ENCODE measurements at places on chromosomes 7 and 10.

- DNase-seq = no peak
Measured at GRCh38 chr7:2999078-2999500, 44.6 kb downstream of the CARD11 start.

- DNase-seq = no peak
Measured at GRCh38 chr10:23406409-23406808, 32.5 kb upstream of the OTUD1 start.

GRCh38 chr10:60704471-60704870, 73.8 kb upstream of the CDK1 start:
- no peak for DNase-seq

- no peak for DNase-seq
Measured at GRCh38 chr10:91367127-91367531, 43.0 kb upstream of the HECTD2 start.

- DNase-seq = no peak
Measured at GRCh38 chr7:95686109-95686508, 86.2 kb upstream of the DYNC1I1 start.

GRCh38 chr7:128889121-128889520, 21.4 kb downstream of the KCP start:
- DNase-seq = no peak

- no peak for DNase-seq
Measured at GRCh38 chr7:30164567-30164966, 29.8 kb downstream of the MTURN start.

DNA sequence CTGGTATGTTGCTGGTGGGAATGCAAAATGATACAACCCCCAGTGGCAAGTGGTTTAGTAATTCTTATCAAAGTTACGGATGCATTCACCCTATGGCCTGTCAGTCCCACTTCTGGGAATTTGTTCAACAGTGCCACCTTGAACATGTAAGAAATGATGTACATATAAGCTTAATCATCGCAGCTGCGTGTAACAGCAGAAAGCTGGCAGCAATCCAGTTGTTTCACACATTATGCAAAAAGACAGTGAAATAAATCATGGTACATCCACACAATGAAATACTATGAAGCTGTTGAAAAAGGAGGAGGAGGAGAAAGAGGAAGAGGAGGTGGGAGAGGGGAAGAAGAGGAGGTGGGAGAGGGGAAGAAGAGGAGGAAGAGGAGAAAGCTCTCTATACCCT, 76.2 kb upstream of the MYL10 start:
- DNase-seq = no peak

DNA sequence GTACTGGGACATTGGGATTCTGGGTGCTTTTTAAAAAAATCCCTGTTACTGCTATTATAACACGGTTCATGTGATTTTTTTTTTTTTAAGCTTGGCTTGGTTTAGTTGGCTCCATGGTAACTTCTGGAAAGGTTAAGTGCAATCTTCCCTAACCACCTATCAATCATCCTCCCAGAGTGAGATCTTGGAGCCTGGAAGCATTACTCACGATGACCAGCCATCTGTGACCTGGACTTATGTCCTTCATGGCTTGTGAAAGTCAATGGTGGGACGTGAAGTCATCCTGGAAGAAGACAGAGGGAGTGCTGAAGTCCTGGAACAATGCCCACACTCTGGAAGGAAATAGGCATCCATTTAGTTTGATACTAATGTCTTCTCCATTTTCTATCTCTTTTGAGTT, 135.5 kb upstream of the FRMD4A start:
- no peak for DNase-seq

DNA sequence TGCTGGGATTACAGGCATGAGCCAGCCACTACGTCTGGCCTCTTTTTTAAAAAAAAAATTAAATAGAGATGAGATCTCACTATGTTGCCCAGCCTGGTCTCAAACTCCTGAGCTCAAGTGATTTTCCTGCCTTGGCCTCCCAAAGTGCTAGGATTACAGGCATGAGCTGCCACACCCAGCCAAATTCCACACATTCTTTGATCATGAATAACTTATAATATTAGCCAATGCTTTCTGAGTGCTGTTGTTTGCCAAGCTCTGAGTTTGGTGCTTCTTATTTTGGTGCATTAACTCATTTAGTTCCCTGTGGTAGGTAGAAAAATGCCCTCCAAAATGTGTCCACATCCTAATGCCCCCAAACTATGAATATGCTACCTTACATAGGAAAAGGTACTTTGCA, 47.2 kb upstream of the MKI67 start:
- DNase-seq = no peak

DNA sequence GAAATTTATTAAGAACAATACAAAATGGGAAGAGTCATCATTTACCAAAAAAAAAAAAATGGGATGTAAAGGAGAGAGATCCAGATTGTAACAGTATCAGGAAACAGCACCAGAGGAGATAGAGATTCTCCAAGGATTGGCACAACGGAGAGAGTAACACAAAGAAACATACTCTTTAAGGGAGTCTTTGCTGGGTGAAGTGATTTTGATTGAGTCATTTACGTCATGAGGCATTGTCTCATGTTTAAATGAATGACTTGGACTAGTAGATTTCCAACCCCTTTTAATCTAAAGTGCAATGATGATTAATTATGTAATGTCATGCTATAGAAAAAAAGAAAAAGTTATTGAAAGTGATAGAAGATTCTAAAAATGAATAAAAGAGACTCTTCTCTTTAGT, 68.8 kb downstream of the ITGB8 start:
- DNase-seq = no peak

DNA sequence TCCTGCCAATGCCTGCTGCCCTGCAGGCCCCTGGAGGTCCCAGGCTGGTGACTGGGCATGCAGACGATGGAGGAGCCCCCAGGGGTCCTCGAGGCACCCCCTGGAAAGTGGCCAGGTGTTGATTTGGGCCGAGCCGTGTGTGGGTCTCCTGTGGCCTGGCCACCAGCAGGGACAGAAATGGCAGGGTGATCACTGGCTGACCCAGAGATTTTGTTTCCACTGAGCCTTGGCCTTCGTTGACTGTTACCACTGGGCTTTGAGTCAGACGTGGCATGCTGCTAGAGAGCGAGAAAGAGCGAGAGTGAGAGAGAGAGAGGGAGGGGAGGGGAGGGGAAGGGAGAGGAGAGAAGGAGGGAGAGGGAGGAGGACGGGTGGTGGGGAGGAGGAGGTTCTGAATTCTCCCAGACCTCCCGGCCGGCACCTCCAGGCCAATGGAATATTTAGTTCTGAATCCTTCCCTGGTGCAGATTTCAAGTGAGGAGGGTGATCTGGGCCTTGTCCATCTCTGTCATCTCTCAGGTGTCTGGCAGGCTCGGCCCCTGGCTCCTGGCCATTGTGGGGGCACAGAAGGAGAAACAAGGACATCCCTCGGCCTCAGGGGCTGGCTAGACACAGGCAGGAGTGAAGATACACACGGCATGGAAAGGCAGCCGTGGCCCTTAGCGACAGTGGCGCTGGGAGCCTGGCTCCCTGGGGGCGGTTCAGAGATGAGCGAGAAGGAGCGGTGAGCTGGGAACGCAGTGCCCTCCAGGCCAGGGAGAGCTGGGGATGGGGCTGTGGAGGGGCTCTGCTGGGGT, 58.2 kb downstream of the GLRX3 start:
- DNase-seq = no peak

DNA sequence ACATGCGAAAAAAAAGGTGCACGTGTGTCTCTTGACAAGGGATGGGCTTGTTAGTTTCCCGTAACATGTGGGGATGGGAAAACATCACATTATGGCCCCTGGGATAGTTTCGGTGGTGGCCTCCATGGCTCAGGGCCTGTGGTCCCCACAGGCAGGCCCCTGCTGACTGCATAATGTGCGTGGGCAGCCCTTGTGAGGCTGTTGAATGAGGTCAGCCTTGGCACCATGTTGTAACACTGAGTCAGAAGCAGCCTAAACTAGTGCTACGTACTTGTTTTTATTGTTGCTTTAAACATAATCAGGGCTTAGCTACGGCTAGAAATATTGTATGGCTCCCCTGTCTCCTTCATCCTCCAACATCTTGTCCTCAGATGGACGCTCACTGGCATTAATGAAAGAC, 80.6 kb downstream of the BEND7 start:
- DNase-seq = no peak

DNA sequence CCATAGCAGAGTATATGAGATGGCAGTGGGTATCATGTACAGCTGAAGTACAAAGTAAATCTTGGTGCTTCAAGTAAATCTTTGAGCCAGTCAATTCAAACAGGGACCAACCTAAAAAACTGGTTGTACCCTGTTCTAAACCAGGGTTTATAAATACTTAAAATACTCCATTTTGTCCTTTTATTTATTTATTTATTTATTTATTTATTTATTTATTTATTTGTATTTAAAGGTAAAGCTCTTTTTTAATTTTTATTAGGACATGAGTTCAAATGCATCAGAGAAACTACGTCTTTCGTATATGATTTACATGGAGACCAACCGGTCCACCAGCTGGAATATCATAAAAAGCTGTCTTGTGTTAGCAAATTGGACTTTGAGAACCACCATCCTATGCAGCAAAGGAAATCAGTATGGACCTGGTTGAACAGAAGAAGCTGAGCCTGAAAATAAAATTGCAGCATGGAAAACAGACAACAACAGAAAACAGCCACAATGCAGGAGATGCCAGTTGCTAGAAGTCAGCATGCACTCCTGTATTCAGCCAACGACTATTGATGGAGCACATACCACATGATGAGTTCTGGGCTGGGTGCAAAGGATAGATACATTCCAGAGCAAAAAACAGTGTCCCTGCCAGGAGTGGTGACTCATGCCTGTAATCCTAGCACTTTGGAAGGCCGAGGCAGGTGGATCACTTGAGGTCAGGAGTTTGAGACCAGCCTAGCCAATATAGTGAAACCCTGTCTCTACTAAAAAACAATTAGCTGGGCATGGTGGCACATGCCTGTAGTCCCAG, 60.0 kb downstream of the PLXNA4 start:
- DNase-seq = no peak

DNA sequence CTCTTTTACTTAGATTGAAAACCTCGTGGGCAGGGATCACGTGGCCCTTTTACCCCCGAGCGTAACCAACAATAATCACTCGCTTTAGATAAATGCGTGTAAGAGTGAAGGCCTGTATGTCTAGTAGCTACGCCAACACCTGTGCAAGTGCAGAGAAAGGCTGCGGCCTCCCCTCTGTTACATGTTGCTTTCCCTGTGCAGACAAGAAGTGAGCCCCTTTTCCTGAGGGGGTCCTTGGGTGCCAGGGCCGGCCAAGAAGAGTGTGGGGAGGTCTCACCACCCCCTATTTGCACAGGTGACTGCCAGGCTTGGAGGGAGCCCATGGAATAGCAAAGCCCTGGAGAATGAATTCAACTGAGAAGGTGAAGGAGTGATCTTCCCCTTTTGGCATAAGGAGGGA, 35.6 kb upstream of the CNPY1 start:
- no peak for DNase-seq

DNA sequence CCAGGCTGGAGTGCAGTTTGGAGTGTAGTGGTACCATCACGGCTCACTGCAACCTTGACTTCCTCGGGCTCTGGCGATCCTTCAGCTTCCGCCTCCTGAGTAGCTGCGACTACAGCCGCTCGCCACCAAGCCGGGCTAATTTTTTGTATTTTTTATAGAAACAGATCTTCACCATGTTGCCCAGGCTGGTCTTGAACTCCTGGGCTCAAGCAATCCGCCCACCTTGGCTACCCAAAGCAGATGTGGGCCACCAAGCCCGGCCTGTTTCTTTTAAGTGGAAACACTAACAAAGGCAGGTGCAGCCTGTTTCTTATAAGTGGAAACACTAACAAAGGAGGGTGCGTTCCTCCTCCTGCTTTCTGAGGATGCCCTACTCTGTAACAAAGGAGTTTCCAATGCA, 18.2 kb downstream of the PRF1 start:
- DNase-seq = no peak

GRCh38 chr10:132387764-132388210, 9.2 kb upstream of the PWWP2B start:
- DNase-seq = peak; percentile 50

DNA sequence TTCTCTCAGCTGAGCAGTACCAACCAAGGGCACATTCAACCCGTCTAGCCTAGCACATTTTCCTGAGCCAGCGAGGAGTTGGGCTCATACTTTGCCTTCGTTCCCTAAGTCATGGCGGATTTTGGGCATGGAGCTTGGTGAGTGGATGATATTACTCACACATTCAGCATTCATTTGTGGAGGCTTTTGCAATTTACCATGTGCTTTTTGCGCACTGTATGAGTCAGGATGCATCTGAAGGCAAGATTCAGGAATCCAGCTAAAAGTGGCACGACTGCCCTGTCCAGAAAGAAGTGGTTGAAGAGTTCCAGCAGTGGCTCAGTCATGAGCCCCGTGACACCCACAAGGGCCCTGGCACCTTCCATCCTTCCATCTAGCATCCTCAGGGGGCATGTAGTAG, 24.2 kb upstream of the MGMT start:
- DNase-seq = no peak

DNA sequence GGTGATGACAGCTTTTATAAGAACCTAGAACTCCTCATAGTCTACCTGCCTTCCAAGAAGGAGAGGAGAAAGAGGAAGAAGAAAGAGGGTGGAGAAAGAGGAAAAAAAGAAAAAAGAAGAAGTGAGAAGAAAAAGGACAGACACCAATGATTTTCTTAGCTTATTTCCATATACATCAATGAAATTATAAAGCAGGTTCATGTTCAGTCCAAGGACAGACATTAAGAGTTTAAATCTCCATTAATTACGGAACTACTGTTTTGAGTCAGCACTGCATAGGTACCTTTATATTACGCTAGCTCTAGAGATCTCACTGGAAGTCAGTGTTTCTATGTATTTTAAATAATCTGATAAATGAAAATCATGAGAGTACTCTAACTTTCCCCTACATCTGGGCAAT, 309.0 kb upstream of the HGF start:
- no peak for DNase-seq

DNA sequence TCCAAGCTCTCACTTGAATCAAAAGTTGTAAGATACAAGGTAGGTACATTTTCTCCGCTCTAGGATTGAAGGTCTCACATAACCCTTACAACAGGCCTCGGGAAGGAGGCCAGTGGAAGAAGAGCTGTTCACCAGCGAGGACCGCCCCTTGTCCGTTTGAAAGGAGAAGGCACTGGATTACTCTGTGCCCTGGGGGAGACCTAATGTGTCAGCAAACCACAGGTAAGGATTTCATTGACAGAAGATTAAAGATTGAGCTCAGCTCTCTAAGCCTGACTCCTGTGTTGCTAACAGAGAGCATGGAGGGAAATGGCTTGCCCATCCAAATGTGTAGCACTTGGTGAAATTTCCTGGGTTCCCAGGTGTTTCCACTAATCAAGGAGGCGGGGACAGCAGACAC, 81.2 kb downstream of the SLC16A9 start:
- no peak for DNase-seq

GRCh38 chr10:30705625-30706149, 76.1 kb upstream of the LYZL2 start:
- no peak for DNase-seq

GRCh38 chr7:146115851-146116520, 615 bp upstream of the CNTNAP2 start:
- DNase-seq = no peak

DNA sequence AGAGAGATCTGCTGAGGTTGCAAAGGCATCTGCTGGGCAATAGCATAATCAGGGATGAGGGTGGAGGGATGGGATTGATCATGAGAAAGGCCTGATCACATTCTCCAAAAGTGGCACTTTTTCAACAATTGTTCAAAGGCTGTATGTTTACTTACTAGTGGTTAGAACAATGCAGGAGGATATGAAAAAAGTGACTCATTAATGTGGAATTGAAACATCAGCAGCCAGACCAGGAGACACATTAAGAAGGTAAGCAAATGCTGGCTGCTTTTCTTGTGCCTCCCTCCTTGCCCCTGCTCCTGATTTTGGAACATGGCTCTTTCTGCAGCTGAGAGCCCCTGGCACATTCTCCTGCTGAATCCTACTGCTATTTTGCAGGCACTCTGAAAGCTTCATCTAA, 63.5 kb downstream of the FAM204A start:
- no peak for DNase-seq

GRCh38 chr7:34761627-34762026, 103.6 kb downstream of the NPSR1 start:
- DNase-seq = no peak
